ENCODE measurements at places on chromosomes 3 and 15.

DNA sequence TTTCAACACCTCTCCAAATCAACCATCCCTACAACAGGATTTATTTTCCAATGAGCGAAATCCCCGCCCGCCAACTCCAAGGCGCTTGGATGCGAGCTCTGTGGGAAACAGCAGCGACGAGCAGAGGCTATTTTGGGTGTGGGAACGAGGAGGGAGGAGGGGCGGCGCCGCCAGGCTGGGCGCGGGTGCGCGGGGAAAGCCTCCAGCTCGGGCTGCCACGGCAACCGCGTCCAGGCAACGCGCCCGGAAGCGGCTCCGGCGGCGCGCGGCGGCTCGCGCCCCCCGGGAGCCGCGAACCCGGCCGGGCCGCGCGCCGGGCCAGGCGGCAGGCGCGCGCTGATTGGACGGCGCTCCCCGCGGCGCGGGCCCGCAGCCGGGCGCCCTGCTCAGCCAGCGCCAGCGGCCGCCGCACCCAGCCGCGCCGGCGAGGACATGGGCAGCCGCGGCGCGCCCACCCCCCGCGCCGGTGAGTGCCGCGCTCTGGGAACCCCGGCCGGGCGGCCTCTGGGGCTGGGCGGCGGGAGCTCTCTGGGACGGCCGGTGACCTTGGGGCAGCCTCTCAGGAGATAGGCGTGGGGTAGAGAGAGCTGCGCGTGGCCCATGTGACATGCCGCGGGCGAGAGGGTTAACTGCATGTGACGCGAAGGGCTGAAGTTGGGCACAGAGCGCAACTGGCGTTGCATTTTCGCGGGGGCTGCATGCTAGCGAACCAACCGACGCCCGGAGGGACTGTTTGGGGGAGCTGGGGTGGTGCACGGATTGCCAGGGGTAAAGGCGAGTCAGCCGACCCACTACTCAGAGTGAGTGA lies at the start of gene FAM81A:
Gene FAM81A, plus strand, starts transcription at position 370 of the 808 bp plus-strand sequence. CDS start 20,441 bp downstream, outside the sequence.
- DNase-seq, result peak; percentile 12

- no peak for DNase-seq
Observed at GRCh38 chr3:114600571-114600970, 306.7 kb downstream of the TIGIT start.

DNA sequence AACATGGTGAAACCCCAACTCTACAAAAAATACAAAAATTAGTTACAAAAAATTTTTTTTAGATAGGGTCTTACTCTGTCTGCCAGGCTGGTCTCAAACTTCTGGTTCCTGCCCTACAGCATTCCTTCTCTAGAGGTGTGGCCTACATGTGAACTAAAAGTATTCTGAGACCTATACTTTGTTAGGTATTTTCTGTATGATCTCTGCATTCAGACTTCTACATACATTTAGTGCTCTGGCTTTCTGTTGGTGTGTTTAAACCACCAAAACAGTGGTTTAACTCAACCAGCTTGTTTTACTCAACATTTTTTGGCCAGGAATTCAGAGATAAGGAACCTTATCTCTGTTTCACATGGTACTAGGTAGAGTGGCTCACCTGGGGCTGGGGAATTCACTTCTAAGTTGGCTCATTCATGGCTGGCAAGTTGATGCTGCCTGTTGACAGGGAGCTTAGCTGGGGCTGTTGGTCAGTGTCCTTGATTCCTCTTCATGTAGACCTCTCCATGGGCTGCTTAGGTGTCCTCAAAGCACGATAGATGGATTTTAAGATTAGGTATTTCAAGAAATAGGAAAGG lies 41.4 kb upstream of the BSN start:
- no peak for DNase-seq

DNA sequence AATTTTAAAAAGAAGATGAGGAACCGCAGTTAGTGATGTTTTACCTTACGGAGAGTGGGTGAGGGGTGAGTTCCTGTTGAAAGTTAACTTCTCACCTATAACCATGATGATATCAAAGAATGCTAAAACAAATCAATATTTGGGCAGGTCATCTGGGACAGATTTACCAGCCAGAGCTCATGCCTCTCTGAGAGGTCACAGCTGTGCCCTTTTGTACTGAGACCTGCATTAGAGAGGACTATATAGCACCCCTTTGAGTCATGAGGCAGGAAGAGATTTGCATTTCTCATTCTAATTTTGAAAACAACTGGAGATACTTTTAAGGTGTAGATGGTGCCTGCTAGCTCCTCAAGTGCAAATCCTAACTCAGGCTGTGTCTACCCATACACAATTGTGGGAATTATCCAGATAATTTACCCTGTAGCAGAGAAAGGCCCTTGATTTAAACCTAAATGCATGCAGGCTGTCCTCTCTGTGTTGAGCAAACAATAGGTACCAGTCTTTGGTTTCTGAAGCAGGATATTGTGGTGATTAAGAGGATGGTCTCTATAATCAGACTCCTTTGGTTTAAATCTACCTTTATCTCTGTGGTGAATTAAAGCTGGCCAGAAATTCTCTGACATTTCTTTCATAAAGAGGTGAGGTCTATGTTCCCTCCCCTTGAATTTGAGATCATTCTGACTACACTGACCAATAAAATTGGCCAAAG lies 5.8 kb upstream of the TM4SF4 start:
- DNase-seq, result no peak

GRCh38 chr3:157578181-157578580 lies 75.0 kb upstream of the VEPH1 start:
- DNase-seq, result no peak

DNA sequence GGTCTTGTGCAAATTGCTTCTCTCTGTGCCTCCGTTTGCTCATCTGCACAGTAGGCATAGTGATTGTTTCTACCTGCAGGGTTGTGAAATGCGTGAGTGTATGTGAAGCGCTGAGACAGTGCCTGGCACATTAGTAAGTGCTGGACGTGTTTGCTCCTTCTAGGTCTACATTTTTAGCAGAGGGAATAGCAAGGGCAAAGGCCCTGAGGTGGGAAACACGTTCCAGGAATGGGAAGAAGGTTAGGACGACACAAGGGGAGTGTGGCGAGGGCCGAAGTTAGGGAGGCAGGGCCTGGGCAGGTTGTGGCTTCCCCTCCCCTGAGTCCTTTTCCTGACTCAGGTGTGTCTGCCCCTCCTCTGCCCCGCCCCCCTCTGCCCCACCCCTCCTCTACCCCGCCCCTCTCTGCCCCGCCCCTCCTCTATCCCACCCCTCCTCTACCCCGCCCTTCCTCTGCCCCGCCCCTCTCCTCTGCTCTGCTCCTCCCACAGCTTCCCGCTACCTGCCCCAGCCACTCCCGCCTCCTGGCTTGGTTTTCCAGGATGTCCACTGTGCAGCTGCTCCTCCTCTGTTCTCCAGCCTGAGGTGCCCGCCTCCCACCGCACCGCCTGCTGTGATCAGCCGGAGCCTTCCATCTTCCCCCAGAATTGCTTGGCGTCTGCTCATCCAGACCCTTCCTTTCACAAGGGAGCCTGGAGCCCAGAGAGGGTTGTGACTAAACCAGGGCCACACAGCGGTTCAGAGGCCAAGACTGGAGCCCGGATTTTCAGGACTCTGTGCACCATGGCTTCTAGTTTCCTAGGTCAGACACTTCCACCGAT lies 31.1 kb upstream of the SMAD6 start:
- DNase-seq, result no peak

GRCh38 chr3:177201700-177202397 lies 4.6 kb upstream of the TBL1XR1 start:
- no peak for DNase-seq

- no peak for DNase-seq
Observed at GRCh38 chr15:48360841-48361240, 29.6 kb downstream of the DUT start.

DNA sequence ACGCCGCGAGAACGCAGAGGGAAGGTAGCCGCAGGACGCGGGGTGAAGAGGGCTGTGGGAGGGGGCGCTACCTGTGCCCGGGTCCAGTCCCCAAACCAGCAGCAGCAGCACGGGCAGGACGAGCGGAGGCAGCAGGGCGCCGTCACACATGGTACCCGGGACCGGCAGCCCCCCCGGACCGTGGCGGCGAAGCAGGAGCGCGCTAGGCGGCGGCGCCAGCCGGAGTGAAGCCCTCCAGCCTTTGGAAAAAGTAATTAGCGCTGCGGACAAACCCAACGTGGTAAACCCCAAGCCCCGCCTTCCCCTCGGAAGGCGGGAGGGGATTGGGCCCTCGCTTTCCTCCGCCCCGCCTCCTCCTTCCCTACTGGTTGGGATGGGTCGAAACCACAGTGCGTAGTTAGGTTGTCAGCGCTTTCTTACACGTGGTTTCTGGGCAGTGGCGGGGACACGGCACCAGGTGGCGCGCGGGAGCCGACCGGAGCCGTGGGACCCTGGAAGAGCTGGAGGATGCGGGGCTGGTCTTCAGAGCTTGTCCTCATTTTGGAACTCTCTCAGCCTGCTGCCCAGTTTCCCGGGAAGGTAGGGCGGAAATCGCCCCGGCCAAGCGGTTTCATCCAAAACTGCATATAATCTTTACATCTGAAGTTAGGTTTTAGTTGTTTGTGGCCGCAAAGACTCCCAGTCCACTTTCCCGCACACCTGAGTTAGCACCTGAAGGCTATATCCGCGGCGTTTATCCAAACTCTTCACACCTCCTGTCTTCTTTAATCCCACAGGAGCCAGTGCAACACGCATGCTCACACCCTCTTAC lies at the start of gene ADAMTS17:
Gene ADAMTS17, minus strand, starts transcription at position 226 of the 811 bp plus-strand sequence. Its CDS starts 76 bp downstream, at position 150.
- DNase-seq, result peak; percentile 56

DNA sequence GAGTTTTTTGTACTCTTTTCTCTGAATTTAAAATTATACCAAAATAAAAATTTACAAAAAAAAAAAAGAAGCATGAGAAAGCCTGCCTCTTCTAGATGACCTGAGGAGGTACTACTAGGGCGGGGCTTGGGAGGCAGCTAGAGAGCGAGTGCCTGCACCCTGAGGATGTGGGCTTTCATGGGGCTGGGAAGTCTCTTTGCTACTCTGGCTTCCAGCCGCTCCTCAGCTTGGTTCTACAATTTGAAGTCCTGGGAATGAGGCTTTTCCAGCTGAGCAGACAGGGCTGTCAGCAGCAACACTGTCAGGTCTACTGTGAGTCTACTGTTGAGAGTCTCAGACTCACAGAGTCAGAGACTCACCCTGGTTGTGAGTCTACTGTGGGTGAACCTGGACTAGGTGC lies 8.2 kb upstream of the PSTPIP1 start:
- DNase-seq, result no peak

DNA sequence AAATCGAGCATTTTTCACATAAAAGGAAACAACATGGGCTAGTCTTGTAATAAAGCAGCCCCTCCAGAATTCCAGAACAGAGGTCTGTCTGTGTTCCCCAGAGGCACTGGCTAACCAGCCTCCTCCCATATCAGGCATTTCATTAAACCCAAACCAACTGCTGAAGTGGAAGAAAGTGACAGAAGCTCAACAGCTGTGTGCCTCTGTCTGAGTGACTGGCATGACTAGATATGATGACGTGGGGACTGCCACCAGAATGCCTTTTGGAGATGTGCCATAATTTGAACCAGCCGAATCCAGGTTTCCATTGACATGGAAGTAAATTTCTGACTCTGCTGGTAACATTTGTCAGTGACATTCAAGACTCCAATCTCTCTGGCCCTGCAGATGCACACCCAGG lies 8.7 kb downstream of the LIMD1 start:
- no peak for DNase-seq

- DNase-seq, result no peak
Observed at GRCh38 chr15:92273286-92273685, 120.4 kb upstream of the ST8SIA2 start.

- DNase-seq, result no peak
Observed at GRCh38 chr3:69700949-69701348, 38.3 kb upstream of the MITF start.

DNA sequence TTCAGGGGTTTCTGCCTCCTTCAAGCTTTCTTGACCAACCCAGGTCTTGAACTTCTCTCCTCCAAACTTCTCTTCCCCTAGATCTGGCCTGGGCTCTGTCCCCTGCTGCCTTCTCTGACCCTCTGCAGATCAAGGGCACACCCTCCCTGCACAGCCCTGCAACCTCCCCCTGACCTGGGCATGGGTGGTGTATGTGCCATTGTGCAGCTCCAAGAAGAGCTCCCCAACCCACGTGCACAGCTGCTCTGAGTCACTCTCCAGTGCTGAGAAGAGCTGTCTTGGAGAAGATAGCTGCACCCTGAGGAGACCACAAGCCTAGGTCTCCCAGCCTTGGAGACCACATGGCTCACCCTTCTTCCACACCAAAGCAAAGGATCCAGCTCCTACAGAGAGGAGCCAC lies 8.0 kb downstream of the MAN2C1 start:
- DNase-seq, result no peak

DNA sequence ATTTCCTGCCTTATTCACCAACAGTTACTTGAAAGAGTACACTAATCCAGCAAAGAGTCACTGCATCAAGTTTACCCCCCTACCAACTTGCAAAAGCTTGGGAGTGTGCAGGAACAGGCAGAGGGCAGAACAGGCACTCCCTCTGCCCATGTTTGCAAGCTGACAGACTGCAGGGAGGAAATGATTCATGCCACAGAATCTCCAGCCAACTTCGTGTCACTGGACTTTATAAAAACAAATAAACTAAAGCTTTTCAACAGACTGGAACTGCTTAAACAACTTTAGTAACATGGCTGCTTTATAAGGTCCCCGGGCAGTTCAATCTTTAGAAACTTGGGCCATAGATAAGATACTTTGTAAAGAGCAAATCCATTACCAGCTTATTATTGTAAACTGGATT lies 129.5 kb downstream of the THRB start:
- peak; percentile 71 for DNase-seq

Measured in skeletal muscle cell (primary cell).